ENCODE measurements at places on chromosomes 1 and 21.

DNA sequence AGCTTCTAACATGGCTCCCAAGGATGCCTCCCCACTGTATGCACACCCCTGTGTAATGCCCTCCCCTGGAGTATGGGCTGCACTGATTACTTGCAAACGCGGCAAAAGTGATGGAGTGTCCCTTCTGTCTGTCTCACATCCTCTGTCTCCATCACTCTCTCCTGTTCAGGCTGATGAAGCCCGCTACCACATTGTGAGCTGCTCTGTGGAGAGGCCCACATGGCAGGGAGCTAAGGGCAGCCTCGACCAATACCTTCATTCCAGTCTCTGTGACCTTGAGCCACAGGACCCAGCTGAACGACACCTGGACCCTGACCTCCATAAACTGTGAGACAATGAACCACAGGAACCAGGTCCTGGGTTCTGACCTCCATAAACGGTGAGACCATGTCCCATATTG, 154.1 kb upstream of the ETV3 start:
- DNase-seq: no peak

GRCh38 chr1:112381324-112382076, 14.5 kb upstream of the CTTNBP2NL start:
- no peak for DNase-seq

DNA sequence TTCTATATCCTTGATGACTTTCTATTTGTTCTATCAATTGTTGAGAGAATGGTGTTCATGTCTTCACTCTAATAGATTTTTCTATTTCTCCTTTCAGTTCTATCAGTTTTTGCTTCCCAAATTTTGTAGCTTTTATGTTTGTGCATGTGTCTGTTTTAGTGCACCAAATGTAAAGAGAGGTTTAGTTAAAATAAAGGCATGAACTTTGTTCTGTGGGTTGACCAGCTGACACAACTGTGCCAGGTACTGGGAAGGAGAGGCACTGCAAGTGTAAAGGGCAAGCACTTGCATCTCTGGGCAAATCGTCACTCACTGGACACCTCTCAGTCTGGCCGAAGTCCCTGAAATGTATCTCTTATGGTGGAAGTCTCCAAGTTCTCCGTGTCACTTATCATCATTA, 38.6 kb upstream of the ABCD3 start:
- DNase-seq: no peak

DNA sequence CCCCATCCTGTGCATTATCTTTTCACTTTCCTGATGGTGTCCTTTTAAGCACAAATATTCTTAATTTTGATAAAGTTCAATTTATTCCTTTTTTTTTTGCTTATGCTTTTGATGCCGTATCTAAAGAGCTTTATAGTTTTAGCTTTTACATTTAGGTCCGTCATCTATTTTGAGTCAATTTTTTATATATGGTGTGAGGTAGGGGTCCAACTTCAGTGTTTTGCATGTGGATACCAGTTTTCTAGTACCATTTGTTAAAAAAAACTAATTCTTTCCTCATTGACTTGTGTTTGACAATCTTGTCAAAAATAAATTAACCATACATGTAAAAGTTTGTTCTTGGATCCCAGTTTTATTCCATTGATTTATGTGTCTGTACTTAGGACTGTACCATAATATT, 4.9 kb downstream of the MTF2 start:
- no peak for DNase-seq

- no peak for DNase-seq
Observed at GRCh38 chr1:22821027-22821426, 110.4 kb downstream of the EPHB2 start.

DNA sequence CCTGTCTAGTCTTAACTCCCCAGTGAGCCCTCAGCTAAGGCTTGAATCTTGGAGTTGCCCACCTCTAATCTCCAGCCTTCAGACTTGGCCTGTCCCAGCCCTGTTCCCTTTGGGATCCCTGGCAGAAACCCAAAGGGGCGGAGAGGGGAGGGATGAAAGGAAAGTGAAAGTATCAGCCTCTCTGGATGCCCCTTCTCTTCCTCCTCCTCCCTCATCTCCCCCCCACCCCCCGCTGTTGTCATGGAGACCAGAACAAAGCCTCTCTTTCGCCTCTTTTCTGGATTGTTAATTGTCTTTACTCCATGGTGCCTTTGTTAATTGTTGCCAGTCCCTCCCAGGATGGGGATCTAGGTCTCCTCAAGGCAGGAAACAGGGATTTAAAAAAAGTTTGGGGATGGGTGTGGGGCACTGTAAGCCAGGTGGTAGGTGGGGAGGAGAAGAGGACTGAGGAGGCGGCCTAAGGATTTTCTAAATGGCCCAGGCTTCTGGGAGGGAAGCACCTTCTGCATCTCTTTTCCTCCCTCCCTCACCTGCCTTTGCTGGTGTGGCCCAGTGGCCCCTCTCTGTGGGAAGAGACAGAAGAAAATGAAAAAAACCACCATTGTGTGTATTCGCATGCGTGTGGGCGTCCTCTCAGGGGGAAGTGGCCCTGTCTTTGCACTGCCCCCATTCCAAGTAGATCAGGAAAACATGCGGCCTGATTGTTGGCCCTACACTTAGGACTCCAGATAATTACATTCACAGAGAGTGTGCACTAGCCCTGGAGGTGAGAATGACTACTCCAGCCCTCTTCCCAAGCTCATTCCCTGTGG, 7.5 kb upstream of the SOX13 start:
- no peak for DNase-seq

DNA sequence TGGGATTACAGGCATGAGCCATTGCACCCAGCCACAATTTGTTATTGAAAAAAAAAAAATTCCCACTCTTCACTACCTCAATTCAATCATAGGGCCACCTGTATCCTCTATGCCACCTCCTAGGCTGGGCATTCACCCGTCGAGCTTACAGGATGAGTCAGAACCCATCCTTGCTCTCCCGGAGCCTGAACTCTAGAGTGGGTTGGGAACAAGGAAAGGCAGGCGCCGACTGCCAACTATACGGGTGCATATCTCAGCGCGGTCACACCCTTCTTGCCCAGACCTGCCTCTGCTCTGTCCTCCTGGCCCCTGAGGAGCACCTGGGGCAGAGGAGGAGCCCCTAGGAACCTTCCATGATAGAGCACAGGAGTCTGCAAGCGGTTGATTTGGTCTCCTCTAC, 21.4 kb upstream of the LBR start:
- DNase-seq: no peak

DNA sequence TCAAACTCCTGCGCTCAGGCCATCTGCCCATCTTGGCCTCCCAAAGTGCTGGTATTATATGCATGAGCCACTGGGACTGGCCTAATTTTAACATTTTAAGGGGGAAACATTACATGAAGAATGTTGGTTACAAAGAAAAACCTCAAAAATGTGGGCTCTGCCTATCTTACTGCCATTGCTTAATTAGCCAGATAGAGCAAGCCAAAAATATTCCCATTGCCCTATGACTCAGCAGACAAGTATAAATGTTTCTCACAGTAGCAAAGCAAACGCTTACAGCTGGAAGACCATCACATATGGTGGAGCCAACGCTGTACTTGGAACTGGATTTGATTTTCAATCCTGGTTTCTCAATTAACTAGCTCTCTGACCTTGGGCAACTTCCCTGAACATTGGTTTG, 502.0 kb downstream of the SMYD3 start:
- DNase-seq: no peak

GRCh38 chr1:155093911-155094621, 15.4 kb downstream of the EFNA3 start:
- no peak for DNase-seq

GRCh38 chr1:26449868-26450267, 17.7 kb downstream of the DHDDS start:
- no peak for DNase-seq

GRCh38 chr1:4980211-4980610, 325.8 kb downstream of the AJAP1 start:
- no peak for DNase-seq

- DNase-seq: peak; percentile 25
Observed at GRCh38 chr1:31182352-31182751, 57.3 kb downstream of the NKAIN1 start.

DNA sequence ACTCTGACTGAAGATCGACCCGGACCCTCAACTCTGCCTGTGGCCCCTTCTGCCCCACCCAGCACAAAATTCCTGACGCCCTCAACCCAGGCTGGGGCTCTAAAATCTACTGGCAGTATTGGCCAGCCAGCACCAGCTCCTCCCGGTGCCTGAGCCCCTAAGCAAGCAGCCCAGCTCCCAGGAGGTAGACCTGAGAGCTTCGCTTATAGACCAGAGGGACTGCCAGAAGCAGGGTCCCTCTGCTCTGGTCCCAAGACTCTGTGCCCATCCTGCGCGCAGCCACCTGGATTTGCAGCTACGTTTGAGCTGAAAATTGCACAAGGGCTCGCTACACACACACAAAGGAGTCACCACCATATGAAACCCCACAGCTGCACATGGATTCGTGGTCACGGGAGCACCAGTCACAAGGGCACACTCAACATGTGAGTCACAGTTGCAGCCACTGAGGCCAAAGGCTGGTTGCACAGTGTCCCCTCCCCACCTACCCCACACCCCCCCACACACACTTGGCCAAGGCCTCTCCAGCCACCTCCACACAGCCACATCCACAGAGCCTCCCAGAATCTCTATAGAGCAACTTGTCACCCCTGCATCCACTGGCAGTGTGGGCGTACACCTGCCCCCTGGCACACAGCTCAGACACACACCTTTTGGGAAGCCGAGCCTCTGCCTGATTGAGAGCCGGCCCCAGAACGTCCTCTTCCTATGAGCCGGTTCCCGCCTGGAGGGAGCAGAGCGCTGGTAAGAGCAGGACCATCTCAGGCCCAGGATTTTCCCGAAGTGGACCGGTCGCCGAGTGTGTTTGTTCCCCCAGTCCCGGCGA, 1.1 kb upstream of the DMBX1 start:
- no peak for DNase-seq

DNA sequence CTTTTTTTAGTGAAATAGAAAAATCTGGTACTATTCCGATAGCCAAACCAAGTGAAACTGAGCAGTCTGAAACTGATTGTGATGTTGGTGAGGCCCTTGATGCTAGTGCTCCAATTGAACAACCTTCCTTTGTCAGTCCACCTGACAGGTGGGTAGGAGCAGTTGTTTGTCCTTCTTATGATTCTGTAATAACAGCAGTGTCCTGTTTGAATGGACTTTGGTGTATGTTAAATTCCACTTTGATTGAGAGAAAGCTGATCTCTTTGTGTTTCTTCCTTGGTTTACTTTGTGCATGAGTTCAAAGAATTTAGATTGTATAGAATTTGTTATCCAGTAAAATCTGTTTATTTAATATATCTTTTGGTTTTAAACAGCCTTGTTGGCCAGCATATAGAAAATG, 24.3 kb downstream of the SUCO start:
- DNase-seq: no peak

DNA sequence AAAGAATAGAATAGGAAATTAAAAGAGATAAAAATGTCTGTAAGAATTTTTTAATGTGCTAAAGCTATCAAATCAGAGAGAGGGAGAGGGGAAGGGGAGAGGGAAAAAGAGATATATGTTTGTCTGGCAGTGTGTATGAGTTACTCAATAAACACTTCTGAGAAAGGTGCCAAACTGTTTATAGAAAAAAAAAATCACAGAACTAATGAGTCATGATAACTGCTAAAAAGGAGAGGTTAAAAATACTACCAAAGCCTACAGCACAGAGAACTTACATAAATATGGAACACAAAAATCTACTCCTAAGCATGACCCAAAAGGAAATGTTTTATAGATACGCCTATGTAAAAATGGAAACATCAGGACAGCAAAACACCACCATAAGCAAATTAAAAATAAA, 45.4 kb downstream of the SELENOF start:
- DNase-seq: peak; percentile 4

- DNase-seq: peak; percentile 67
Observed at GRCh38 chr1:164786980-164787833, 228.2 kb downstream of the PBX1 start.

GRCh38 chr1:175413367-175413766, 220.8 kb upstream of the KIAA0040 start:
- DNase-seq: peak; percentile 2

GRCh38 chr1:6811583-6811982, 26.3 kb downstream of the CAMTA1 start:
- no peak for DNase-seq

- DNase-seq: no peak
Observed at GRCh38 chr1:54480525-54480848, 67.5 kb upstream of the ACOT11 start.

DNA sequence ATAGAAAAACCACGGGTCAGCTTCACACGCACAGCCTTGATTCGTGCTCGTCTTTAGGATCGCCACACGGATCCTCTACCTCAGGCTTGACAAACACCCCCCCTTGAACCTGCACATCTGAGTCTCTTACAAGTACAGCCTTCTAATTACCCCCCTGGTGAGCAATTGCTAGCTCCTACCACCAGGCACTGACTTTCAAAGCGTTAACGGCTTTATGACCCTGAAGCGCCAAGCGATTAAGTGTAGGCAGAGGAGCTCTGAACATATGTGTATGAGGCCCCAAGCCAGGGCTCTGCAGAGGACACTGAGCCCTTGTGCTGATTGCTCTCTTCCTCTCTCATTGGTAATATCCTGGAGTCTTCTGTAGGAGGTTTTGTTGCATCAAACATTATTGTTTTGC, 55.7 kb upstream of the EPHA8 start:
- DNase-seq: no peak

DNA sequence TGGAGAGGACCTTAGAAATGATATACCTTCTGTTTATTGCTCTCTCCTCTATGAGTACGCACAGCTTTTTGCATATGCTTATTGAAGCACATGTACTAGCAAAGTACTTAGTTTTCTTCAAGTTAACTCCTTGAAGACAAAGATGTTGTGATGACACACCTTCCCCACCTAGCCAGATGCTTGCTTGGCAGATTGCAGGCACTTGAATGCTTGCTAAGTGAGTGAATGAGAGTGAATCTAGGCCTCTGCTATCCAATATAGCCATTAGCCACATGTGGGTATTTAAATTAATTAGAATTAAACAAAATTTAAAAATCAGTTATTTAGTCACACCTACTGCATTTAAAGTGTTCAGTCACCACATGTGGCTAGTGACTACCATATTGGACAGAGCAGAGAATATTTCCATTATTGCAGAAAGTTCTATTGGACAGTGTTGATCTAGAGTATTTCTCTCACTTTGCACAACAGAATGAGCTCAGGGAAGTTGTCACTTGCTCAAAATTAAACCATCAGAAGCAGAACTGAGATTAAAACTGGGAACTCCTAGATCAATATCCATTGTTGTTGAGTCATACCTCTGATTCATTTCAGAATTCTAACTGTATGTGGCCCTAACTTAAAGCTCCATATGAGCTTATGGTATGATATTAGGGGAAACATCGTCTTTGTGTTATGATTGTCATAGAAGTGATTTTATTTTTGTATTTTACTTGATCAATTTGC, 8.6 kb upstream of the EEIG2 start:
- DNase-seq: peak; percentile 80

- peak; percentile 86 for DNase-seq
Observed at GRCh38 chr1:54715493-54716298, at the start of gene TTC4. TTC4 (plus strand) TSS chr1:54715861; CDS start chr1:54715909, 48 bp downstream.

Data from activated CD4-positive, alpha-beta T cell treated with anti-CD3 and anti-CD28 coated beads, Interleukin-2, amount 50 U/mL, for 16 hours (primary cell).